ENCODE measurements at places on chromosomes 5 and 9. TPM values are rescaled to one million over a fixed set of nuclear protein-coding genes. Genes with fewer than 3 reads are reported as not detected.

ADAMTS12 gene
- 5.4 TPM for total RNA-seq

SLC6A18 gene
- not detected for total RNA-seq

CARD19 gene
- total RNA-seq = 87.8 TPM

CMBL gene
- total RNA-seq = 12.8 TPM

GABBR2 gene
- total RNA-seq = not detected
